ENCODE measurements at places on chromosomes 2 and 18.
A peak's percentile ranks its signal among the peaks of the same experiment; 100 is the strongest.

DNA sequence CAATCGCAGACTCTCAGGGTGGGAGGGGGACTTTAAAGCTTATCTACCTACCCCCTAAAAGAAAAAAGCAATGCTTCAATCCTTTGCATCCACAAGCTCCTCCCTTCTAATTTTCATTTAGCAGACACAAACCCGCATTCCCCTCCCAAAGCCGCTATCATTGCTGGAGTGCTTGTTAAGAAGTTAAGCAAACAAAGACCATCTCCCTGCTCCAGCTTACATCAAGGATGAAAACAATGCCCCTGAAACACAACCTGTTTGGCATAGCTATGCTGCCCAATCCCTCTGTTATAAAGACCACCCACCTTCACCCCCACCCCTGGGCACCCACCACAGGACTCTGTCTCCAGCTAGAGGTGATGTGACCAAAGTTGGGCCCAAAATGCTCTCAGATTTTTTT is 33.0 kb downstream of the REEP1 start:
- DNase-seq: no peak

DNA sequence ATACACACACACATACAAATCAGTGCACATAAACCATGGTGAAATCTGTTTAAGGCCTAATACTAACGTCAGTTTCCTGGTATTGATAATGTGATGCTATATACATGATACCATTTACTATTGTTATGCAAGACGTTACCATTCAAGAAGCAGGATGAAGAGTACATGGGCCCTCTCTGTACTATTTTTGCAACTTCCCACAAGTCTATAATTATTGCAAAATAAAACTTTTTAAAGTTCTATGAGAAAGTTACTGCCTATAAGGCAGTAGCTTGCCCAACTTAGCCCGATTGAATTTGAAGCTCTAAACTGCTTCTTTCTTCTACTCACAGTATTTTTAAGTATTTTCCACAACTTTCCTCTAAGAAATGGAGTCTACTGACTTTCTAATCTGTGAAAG is 74.0 kb downstream of the BCL2 start:
- DNase-seq: no peak

DNA sequence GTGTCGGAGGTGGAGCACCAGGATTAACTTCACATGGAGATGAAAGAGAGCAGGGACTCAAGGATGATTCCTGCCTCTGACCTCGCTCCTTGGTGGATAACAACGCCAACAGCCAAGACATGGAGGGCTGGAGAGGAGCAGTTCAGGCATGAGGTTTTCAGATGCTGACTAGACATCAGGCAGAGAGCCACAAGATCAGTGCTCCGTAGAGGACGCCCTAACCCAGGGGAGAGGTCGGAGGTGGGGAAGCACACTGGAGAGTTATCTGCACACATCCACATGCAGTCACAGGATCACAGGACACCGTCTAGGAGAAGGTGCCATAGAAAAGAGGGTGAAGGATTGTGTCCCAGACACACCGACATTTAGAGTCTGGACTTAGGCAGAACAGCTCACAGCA is 344.3 kb downstream of the EIPR1 start:
- no peak for DNase-seq

DNA sequence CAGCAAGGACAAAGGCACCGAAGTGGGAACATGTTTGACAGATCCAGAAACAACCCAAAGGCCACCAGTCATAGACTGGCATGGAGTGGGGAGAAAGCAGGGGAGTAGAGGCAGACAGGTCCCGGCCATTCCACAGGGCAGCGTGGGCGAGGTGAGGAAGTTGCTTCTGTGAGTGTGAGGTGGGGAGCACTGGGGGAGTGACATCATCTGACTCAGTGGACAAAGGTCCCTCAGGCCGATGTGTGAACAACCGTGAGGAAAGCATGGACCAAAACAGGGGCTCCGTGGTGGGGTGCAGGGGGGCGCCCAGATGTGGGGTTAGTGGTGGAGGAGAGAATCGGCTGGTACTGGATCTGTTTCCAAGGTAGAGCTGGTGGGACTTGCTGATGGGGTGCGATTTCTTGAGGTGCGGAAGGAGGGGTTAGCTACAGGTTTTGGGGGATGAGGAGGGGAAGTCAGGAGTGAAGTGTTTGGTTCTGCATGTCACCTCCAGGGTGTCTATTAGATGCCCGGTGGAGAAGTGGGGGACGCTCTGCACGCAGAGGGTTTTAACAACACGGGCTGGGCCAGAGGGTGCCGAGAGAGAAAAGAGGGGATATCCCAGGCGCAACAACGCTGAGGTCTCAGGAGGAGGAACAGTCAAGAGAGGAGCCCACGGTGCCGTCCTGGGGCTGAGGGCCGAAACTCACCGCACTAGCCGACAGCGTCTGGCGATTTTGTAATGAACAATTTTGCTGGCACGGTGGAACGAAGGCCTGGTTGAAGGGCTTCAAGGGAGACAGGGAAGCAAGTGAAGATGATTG is 2.5 kb upstream of the SFT2D3 start:
- no peak for DNase-seq

DNA sequence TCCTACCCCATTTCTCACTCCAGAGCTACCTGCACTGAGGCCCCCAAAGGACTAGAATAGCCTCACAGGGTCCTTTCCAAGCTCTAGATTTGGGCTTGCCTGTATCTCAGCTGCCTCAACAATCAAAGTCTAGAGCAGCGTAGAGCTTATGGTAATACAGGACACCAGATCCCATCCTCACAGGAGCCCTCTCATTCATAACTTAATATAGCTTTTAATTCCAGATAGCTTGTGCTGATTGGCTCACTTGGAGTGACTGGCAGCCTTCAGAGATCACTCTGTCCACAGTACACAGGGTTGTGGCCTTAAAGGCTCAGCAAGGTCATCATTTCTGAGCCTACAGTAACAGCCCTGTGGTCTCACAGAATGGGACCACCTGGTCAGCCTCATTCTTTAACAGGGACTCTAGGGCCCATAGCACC is 51.4 kb downstream of the ZFP36L2 start:
- DNase-seq: no peak

DNA sequence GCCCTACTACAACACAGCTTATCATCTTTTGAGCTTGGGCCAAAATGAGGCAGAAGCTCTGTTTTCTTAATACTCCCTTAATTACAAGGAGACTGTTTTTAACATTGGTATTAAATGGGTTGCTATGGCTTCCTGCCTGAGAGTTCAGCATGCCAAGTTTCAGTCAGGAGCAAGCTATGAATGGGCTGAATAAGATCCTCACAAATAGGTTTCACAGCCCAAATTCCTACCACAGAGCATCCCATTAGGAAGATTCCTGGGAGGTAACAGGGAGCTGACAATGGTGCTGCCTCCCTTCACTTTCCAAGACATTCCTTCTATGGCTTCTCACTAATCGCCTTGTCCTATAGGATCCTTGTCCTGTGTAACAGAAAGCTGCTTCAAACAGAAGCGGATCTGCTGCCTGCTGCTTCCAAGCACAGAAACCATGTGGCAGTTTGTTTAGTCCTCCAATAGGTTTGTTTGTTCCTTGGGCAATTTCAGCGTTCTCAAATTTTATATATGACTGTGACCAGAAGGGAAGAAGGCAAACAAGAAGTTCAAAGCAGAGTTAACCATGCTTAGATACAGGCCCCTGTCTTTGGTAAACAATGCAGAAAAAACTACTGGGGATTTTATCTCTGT is 70.9 kb downstream of the NCKAP5 start:
- no peak for DNase-seq

- DNase-seq: no peak
Observed at GRCh38 chr2:45008296-45009129, 739 bp downstream of the SIX2 start.

- peak; percentile 60 for DNase-seq
Observed at GRCh38 chr2:222561817-222562645, 93.9 kb downstream of the FARSB start.

DNA sequence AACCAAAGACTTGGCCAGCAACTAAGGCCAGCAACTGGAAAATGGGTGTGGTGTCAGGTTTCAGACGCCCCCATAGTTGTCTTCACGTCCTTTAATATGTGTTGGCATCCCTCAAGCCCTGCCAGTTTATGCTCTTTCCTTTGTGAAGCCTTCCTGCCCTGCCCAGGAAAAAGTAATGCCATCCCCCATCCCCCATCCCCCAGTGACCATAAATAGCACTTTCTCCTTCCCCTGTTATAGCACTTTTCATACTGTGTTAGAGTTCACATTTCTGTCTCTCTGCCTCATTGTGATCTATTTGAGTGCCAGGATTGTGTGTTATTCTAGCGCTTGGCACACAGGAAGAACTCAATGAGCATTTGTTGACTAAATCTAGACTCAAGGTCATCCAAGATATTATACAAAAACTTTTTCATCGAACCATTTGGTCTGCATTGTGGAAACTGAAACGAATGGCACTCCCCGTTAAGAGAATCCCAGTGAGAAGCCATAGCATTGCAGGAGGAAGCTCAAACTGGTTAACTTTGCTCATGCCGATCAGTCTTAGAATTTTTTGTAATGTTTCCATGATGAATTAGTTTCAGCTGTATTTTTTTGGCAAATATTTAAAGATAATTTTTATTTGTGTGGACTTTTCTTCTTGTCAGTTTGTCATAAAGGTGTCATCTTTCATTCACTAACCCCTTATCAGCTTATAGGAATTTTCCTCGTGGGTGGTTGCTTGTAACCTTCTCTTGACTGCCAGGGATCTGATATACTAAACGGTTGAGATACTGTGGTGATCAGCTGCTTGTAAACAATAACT is 15.7 kb downstream of the CRIM1 start:
- DNase-seq: no peak

DNA sequence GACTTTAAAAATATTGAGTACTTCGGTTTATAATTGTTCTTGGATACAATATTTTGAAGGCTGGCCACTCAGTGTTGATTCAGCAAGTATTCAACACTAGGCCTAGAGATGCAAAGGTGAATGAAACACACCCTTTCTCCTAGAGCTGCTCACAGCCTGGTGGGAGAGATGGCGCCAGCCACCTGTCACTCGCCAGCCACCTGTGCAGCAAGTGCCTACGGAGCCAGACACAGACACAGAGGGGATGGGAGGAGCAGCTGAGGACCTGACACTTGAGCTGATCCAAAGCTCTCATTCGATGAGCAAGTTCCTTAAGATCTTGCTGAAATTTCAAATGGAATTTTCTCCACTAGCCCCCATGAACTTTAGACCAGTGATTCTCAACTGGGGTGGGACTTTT is 151.1 kb upstream of the RIOK3 start:
- DNase-seq: no peak

- no peak for DNase-seq
Observed at GRCh38 chr18:23220355-23220754, 85.1 kb downstream of the CABLES1 start.

GRCh38 chr18:79875531-79875919 is 75.9 kb downstream of the SLC66A2 start:
- no peak for DNase-seq

DNA sequence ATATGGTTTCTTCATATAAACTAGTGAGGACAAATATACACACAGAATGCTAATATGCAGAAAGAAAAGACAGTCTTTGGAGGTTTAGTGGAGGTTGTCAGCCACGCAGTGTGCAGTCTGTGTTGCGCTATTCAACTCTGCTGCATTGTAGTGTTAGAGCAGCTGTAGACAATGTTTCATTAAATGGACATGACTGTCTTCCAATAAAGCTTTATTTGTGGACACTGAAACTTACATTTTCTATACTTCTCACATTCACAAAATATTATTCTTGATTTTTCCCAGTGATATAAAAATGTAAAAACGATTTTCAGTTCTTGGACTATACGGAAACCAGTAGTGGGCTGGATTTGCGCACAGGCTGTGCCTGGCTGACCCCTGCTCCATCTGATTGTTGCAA is 13.3 kb downstream of the TTC27 start:
- no peak for DNase-seq

DNA sequence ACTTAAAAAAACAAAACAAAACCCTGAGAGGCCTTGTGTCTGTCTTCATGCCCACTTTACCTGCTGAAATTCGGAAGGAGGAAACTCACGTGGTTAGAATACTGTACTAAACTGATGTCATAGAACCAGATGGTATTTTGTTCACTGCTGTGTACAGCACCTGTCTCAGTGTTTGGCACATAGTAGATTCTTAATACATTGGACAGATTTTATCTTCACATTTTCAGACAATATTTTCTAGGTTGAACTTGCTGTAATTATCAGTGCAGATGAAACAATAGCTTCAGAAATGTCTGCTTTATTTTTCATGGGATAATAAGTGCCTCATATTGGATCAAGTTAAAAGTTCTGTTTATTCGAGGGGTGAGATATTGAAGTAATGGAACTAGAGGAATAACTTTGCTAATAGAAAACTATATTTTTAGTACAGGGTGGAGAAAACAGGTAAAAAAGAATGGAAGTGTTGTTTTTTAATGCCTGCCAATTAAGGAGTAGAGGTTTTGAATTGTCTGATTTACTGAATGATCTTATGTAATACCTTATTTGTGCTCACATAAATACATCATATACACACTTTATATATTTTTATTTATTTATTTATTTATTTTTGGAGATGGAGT is 23.7 kb downstream of the DDX1 start:
- DNase-seq: no peak

- DNase-seq: no peak
Observed at GRCh38 chr2:8049851-8050571, 631.8 kb upstream of the ID2 start.

DNA sequence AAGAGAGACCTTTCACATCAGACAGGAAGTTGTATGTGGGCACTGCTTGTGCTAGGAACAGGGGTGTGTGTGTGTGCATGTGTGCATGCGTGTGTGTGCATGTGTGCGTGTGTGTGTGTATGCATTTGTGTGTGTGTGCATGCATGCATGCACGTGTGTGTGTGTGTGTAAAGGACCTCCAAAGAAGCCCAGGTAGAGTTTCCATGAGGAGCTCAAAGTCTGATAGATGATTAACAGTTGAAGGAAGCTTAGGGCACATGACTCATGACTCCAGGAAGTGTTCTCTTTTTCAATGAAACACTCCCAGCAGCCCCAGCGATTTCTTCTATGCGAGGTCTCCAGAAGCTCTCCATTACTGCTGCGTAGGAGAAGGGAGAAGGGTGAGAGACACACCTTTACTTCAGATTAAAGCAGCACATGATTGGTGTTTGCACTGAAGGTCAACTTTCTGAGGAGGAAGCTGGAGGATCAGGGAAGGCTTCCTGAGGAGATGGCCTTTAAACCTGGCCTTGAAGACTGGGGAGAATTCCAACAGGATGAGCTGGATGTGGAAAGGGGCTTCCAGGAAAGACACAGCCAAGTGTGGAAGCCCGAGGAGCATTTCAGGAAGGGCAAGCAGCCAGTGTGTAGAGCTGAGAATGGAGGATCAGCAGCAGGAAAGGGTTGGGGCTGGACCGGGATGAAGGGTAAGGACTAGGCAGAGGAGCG is 77.7 kb downstream of the SMAD4 start:
- DNase-seq: no peak

- no peak for DNase-seq
Observed at GRCh38 chr18:57299931-57300330, 52.4 kb upstream of the ST8SIA3 start.

Data from CD4-positive, alpha-beta T cell (primary cell).